ENCODE measurements at places on chromosomes 7 and 10. TPM values are rescaled to one million over a fixed set of nuclear protein-coding genes. Genes with fewer than 3 reads are reported as not detected.

DNA sequence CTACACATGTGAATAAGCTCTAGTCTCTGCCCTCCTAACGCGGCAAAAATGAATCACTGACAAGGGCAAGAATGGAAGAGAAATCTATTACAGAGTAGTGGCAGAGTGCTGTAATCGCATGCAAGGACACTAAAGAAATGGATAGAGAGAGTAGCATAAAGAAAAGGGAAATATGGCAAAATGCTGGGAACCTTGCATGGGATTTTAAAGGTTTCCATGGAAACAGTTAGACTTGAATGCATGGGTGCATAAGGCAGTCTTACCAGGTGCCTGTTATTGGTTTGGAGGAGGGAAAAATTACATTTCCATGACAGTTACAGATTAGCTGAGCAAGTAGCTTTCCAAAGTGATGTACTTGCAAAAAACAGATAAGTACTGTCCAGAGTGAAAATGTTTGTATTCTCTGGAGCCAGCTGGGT is 233.4 kb downstream of the PTN start:
- no peak for DNase-seq

- no peak for DNase-seq
Measured at GRCh38 chr7:44147026-44147991, 6.2 kb upstream of the MYL7 start.

DNA sequence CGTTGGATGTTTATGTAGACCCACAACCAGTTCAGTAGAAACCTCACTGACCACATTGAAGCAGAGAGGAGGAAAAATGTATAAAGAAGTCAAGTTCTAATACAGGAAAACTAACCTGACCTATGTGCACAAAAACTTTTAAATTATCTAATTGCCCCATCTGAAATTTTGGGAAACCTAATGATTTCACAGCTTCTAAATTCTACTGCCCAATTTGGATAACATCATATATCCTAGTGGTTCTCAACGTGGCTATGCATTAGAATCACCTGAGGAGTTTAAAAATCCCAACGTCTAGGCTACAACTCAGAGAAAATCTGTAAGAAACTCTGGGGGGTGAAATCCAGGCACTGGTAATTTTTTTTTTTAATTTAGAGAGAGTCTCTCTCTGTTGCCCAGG is 7.3 kb downstream of the AKR1B10 start:
- no peak for DNase-seq

GRCh38 chr10:89773081-89773480 is 71.7 kb downstream of the KIF20B start:
- no peak for DNase-seq

GRCh38 chr10:85917601-85918000 is 449.0 kb downstream of the GRID1 start:
- no peak for DNase-seq

SLC13A4 gene
- not detected for total RNA-seq

DNA sequence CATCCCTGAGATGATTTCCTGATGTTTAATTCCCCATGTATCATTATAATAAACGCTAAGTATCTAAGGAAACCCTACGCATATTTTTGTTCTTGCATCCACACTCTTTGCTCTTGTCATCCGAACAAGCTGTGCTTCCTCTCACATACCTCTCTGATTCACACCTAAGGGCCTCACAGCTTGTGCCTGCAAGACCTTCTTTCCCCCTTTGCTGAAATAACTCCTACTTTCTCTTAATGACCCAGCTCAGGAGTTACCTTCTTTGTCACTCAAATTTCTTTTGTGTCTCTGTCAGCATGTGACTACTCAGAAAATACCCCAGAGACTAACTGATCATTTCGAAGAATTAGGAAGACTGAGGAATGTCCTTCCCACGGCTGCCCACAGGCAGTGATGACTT is 209.3 kb upstream of the IMMP2L start:
- no peak for DNase-seq

- DNase-seq, result no peak
Measured at GRCh38 chr10:82284180-82284579, 409.2 kb downstream of the NRG3 start.

- no peak for DNase-seq
Measured at GRCh38 chr10:127925471-127926207, 18.7 kb downstream of the PTPRE start.

DNA sequence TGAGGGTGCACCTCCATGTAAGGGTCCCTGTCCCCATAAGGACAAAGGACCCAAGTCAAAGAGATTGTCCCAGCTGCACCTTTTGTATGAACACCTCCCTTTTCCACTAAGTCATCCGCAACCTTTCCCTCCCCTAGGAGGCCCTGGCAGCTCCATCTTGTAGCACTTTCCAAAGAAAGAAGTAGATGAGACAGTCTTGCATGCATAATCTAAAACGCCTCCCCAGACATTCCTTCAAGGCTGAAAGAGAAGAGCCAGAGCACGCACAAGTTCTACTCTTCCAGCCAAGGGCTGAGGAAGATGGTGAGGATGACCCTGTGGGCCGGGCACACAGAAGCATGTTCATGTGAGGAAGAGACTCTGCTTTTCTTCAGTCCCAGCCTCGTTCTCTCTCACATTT is 194.4 kb downstream of the TNS3 start:
- no peak for DNase-seq

DNA sequence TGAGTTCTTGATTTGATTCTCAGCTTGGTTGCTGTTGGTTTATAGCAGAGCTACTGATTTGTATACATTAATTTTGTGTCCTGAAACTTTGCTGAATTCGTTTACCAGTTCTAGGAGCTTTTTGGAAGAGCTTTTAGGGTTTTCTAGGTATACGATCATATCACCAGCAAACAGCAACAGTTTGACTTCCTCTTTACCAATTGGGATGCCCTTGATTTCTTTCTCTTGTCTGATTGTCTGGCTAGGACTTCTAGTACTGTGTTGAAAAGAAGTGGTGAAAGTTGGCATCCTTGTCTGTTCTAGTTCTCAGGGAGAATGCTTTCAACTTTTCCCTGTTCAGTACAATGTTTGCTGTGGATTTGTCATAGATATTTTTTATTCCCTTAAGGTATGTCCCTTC is 86.2 kb downstream of the PLXDC2 start:
- DNase-seq, result no peak

CHN2 gene
- total RNA-seq, result 0.44 TPM

DNA sequence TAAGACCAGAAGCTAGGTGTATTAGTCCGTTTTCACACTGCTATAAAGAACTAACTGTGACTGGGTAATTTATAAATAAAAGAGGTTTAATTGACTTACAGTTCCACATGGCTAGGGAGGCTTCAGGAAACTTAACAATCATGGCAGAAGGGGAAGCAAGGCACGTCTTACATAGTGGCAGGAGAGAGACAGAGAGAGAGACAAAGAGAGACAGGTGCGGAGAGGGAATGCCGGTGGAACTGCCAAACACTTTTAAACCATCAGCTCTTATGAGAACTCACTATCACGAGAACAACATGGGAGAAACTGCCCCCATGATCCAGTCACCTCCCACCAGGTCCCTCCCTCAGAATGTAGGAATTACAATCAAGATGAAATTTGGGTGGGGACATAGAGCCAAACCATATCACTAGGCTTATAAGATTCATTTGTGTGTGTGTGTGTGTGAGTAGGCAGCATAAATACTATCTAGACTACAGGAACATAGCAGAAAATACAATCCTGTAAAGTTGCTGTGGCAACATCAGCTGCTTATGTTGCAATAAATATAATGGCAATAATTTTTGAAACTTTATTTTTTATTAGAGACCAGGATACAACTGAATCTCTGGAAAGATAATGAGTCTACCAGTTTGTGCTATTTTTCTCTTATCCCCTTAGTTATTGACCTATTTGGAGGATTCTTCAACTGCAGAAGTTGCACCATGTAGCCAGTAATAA is 77.1 kb downstream of the NRF1 start:
- no peak for DNase-seq

GJD4 gene
- total RNA-seq, result not detected

CPA4 gene
- total RNA-seq, result under 0.01 TPM

AMPH gene
- not detected for total RNA-seq

TECPR1 gene
- total RNA-seq, result 55.4 TPM
